ENCODE measurements at places on chromosomes 2 and 18.

GRCh38 chr18:4631239-4631638 is 176.1 kb upstream of the DLGAP1 start:
- no peak for DNase-seq

GRCh38 chr2:29509397-29509796 is 394.2 kb downstream of the CLIP4 start:
- no peak for DNase-seq

DNA sequence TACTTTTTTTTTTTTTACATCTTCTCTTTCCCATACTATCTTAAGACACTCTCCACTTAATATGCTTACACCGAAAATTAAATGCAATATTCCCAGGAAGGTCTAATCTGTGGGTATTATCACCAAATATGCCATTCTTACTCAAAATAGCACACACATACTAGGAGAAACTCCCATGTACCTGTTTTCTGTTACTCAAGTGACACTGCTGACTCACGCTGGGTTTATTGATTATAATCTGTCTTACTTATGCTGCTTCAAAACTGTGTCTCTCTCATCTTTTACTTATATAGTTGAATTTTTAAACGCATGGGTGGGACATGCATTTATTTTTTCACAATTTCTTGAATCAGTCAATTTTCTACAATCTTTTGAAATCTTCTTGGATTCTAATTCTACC is 29.9 kb downstream of the MRPL19 start:
- no peak for DNase-seq

GRCh38 chr2:195560209-195560895 is 96.7 kb upstream of the SLC39A10 start:
- DNase-seq = no peak

- no peak for DNase-seq
These were observed 468.7 kb upstream of the FANCL start for GRCh38 chr2:58709687-58710354.

- no peak for DNase-seq
These were observed 42.9 kb upstream of the FAM124B start for GRCh38 chr2:224444783-224445182.

GRCh38 chr2:26811261-26811660 is 25.4 kb downstream of the CENPA start:
- DNase-seq = no peak

DNA sequence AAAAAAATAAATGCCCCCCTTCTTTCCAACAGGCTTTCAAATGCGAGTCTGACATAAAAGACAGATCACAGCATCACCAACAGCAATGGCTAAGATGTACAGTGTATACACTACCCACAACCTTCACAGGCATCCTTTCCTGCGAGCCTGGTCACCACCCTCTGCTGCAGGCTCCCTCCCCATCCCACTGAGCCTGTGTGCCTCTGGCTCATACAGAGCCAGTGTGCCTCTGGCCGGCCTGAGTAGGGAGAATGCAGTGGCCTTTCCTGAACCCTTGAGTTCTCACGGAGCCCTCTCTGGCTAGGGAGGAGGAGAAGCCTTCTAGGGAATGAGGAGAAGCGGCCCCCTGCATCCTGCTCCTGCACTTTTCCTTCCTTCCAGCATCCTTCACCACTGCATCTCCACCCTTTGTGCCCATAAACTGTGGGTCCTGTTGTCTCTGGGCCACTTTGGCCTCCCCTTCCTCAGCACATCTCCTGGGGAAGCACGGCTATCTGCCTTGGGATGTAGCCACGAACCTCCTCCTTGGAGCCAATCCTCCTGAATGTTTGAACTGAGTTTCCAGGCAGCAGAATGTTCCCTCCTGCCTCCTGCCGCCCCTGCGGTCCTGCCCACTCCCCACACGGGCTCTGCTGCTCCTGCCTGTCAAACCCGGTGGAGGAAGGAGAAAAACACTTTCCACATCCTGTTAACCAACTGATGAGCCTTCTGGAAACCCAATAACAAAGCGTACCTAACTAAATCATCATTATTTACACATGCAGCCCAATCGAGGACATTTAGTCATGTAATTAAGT is 22.5 kb downstream of the GYPC start:
- DNase-seq = no peak

DNA sequence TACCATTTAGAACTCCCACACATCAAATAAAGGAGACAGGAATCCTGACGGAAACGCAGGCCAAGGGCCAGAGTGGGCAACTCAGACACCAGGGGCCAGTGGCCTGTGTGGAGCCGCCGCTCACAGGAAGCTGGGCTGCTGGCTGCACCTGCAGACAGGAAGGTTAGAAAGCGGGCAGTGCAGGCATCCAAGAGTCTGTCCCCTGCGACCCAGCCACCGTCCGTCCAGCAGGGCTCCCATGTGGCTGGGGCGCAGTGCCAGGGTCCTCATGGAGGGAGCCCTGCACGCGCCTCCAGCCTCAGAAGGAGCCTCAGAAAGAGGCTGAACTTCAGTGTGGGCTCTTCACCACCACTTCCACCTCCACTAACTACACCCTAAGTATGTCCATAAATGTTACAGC is 2.5 kb upstream of the ANO7 start:
- no peak for DNase-seq

DNA sequence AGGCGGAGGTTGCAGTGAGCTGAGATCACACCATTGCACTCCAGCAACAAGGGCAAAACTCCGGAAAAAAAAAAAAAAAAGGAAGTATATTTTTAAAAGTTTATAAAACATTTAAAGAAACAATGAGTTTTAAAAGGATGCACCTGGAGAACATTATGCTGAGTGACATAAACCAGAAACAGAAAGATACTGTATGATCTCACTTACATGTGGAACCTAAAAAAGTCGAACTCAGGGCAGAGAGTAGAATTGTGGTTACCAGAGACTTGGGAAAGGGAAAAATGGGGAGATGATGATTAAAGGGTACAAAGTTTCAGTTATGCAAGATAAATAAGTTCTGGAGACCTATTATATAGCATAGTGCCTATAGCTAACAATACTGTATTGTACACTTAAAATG is 52.8 kb upstream of the RTN4 start:
- no peak for DNase-seq

DNA sequence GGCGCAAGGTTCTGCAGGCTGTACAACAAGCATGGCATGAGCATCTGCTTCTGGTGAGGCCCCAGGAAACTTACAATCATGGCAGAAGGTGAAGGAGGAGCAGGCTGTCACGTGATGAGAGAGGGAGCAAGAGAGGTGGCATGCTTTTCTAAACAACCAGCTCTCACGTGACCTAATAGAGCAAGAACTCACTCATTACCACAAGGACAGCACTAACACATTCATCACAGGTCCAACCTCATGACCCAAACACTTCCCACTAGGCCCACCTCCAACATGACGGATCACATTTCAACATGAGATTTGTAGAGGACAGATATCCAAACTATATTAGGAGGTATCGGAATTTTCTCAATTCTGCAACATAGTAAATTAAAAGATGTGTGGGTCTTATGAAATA is 108.8 kb upstream of the DLX2 start:
- no peak for DNase-seq

DNA sequence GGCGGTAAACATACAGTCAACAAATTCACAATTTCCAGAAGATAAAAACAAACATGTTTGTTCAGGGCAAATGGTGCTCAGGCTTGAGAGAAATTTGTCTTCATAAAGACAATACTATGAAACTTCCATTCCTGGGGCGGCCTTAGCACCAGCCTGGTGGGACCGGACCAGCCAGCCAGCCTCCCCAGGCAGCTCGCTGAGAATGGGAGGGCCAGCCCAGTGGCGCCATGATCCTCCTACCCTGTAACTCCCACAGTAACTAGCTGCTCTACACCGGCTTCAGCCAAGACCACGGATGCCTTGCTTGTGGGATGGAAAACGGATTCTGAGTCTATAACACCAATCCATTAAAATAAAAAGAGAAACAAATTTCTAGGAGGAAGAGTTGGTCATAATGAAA is 24.2 kb upstream of the FHOD3 start:
- no peak for DNase-seq

DNA sequence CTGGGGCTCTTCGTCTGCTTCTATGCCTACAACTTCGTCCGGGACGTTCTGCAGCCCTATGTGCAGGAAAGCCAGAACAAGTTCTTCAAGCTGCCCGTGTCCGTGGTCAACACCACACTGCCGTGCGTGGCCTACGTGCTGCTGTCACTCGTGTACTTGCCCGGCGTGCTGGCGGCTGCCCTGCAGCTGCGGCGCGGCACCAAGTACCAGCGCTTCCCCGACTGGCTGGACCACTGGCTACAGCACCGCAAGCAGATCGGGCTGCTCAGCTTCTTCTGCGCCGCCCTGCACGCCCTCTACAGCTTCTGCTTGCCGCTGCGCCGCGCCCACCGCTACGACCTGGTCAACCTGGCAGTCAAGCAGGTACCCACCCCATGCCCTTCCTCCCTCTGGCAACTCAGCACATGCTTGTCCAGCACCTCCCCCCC is 24.2 kb downstream of the STEAP3 start:
- no peak for DNase-seq

- no peak for DNase-seq
These were observed 22.6 kb downstream of the ADD2 start for GRCh38 chr2:70745276-70745825.

GRCh38 chr2:174561283-174561971 is 36.2 kb downstream of the WIPF1 start:
- no peak for DNase-seq

DNA sequence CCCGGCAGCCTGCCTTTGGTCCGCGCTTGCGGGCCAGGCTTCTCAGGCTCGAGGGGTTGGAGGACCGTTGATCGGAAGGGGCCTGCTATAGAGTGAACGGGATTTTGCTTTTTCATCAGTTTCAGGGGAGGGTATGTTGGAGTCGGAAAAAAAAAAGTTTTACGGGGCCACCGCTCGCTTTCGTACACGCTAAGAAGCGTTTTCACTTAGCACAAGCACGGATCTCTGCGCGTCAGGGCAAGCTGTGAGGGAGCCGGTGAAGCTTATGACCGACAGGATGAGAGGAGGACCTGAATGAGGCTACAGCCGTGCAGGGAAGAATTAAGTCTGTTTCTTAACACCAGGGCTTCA is 443 bp downstream of the CPSF3 start:
- DNase-seq = no peak

GRCh38 chr2:86026744-86027065 is 79.0 kb downstream of the POLR1A start:
- DNase-seq = no peak

DNA sequence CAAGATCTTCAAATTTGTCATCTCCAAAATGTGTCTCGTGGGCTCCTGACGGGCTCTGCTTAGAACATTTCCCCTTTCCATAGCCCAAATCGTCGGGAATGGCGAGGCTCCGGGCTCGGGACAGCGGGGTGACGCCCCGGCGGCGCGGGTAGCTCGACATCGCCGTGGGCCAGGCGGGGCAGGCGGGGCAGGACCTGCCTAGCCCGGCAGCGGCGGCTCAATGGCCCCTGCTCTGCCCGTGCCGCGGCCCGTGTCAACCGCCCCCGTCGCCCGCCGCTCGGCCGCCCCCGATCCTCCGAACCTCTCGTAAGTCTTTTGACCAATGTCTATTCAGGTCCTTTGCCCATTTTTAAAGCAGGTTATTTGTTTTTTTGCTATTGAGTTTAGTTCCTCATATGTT is 111.2 kb downstream of the PMAIP1 start:
- DNase-seq = no peak

DNA sequence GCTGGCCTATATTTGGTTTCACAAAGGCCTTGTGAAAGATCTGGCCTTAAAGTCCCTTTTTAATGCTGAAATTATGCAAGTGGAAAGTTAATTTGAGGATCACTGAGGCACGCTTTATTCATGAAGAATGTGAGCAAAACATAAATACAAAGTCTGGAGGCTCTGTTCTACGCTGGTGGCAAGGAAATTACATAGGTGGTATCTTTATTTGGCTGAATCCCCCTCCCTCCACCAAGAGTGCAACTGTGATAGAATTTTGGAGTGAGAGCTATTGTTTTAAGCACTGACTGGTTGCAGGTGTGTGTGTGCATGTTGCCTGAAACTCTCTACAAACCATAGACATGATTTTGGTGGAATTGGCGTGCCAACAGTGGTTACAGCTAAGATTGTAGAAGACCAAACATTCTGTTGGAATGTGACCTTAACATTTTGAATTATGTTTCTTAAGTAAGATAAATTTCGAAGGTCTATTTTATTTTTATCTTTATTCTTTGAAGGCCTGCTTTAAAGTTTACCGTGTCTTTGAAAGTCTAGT is 114.3 kb downstream of the SPTBN1 start:
- DNase-seq = no peak

DNA sequence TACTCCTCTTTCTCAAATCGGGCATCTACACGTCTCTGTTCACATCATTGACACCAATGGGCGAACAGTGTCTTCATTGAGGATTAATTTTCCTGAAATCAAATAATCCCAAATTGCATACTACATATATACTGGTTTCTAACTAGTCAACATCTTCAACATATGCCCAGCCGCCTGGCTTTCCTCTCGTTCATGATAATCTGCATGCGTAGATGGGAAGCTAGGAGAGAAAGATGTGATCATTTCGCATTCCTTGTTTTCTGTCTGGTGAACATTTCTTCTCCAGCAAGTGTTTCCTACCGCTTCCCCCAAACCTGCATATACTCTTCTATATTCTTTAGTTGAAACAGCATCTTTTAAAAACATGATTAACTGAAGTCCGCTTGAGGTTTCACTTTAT is 7.4 kb downstream of the TWIST2 start:
- DNase-seq = no peak

- no peak for DNase-seq
These were observed 59.9 kb downstream of the ADI1 start for GRCh38 chr2:3459185-3460015.

DNA sequence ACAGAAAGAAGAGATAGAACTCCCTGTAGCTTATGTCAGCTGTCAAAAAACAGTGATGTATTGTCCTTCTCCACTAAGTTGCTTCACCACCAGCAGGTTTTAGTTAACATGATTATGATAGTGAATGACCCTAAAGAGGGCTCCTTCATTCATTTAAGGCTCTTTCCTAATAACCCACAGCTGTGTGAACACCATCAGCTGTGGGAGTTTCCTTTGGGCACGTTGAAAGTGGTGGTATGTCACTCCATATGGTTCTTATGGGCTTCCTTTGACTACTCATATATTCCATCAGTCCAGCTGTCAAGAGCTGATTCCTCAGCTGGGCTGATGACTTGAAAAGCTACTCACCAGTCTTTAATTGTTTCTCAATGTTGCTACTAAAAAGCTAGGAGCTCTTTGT is 210.3 kb downstream of the UBE2E3 start:
- DNase-seq = no peak

- no peak for DNase-seq
These were observed 709.2 kb upstream of the ID2 start for GRCh38 chr2:7972670-7973069.

DNA sequence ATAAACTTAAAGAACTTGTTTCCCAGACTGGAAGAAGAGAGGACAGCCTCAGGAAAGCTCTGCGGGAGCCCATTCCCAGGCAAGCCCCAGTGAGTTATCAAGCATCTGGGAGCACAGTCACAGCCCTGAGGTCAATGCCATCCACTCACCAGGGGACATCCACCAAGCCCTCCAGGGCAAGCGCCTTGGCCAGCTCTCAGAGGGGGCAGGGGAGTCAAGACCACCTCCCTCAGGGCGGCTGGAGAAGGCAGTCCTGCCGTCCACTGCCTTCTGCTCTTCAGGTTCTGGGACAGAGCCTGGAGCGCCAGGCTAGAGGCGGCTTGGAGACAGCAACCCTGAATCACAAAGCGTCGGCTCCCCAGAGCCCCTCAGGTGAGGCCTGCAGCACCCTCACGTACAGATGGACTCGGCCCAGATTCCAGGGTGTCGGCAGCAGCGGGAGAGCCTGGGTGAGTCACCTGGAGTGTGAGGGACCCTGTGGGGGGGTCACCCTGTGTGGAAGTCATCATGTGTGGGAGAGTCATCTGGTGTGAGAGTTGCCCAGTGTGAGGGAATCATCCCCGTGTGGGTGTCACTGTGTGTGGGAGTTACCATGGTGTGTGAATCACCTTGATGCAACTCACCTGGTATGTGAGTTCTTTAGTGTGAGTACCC is 100.9 kb upstream of the TEX51 start:
- no peak for DNase-seq
